Stimulated activated CD4-positive, alpha-beta T cell treated with anti-CD3 and anti-CD28 coated beads, Interleukin-2, amount 100 ng/mL, for 4 hours (primary cell): ENCODE measurements at places on chromosomes 3 and 15.

DNA sequence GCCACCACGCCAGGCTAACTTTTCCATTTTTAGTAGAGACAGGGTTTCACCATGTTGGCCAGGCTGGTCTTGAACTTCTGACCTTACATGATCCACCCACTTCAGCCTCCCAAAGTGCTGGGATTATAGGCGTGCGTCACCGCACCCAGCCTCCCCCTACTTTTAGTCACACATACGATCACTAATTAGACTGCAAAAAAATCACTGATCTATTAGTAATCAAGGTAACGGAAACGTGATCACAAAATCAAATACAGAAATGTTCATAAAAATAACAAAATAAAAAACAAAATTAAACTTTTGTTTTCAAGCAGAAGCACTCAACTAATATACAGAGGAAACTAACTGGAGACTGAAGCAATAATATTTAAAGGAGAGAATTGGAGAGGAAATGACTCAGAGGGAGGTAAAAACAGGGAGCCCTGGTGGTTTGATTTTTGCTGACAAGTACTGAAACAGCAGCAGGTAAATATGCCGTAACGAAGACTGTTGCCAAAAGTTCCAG is 4.6 kb downstream of the WDR53 start:
- DNase-seq: no peak

- DNase-seq: no peak
Measured at GRCh38 chr3:188929137-188929536, 242.6 kb upstream of the TPRG1 start.

- DNase-seq: no peak
Measured at GRCh38 chr3:104885214-104885814, 481.4 kb upstream of the ALCAM start.

- DNase-seq: no peak
Measured at GRCh38 chr15:29740692-29741311, 81.5 kb downstream of the TJP1 start.

GRCh38 chr15:44394562-44394961 is 32.9 kb upstream of the CTDSPL2 start:
- DNase-seq: no peak

DNA sequence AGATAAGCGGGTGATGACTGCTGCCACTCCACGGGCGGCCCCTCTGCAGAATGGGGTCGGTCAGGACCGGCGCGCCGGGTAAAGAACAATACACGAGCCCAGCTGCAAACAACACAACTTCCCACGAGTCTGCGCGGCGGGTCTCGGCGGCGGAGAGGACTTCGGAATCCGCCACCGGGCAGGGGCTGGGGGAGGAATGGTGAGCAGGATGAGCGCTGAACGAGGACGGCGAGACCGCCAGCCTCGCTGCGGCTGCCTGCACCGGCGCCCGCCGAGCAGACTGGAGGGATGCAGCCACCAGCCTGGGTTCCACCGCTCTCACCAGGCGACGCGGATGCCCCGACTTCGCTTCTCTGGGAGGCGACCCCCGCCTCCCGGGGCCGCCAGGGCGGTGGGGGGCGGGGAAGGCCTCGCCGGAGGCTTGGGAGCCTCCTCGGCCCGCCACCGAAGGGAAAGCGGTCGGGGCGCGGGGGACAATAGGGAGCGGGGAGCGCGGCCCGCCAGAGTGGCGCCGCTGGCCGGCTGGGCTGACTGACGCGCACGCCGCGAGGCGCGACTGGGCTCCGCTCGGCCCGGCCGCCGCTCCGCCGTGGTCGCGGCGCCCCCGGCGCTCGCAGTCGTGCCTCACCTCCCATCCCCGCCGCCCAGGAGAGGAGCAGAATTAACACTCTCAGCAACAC is 515 bp downstream of the ADAM10 start:
- DNase-seq: peak; percentile 28

- DNase-seq: no peak
Measured at GRCh38 chr15:65806397-65806796, 14.3 kb upstream of the DENND4A start.

GRCh38 chr3:99548674-99549073 is 89.7 kb upstream of the COL8A1 start:
- no peak for DNase-seq

- DNase-seq: no peak
Measured at GRCh38 chr3:66140743-66141372, 79.9 kb upstream of the SLC25A26 start.

GRCh38 chr3:179563271-179563783 is 601 bp downstream of the ACTL6A start:
- peak; percentile 38 for DNase-seq

- DNase-seq: no peak
Measured at GRCh38 chr15:41336549-41336948, 3.9 kb downstream of the NUSAP1 start.

DNA sequence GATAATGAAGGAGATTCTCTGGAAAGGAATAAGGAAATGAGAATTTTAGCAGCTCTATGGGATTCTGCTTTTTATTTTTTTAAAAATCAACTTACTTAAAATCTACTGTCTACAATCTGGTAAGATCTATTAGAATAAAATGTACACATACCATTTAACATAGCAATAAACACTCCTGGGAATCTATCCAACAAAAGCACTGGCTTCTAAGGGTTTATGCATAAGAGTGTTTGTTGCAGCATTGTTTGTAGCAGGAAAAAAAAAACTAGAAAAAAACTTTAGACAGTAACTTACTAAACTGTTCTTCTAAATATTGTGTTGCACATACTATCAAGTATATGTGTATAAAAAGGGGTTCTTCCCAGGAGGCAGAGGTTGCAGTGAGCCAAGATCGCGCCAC is 15.7 kb upstream of the RBP1 start:
- no peak for DNase-seq
